ENCODE measurements at places on chromosomes 3 and 15. TPM values are rescaled to one million over a fixed set of nuclear protein-coding genes. Genes with fewer than 3 reads are reported as not detected.

DNA sequence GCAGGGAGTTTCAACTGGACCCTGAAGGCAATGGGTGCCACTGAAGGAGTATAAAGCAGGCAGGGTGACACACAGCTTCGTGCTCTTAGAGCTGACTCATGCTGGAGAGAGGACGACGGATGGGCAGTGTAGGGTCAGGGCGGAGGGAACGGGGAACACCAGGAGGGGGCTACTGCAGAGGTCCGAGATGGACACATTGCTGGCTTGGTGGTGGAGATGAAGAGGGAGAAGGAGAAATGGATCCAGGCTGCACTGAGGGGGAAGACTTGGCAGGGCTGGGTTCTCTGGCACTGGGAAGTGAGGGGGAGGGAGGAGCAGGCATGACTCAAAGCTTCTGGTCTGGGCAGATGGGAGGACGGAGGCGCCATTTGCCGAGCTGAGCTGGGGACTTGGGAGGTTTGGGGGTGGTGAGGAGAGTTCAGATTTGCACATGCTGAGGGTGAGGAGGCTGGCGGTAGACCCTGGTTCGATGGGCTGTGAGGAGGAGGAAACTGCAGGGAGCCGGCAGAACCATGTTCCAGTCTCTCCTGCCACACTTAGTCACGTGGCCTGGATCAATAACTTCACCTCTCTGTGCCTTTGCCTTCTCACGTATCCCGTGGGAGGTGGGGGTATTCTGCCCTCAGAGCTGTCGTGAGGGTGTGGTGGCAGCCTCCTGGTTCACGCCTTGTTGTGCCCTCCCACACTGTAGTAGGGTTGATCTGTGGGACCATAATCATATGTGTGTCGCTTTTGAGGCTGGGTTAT is 4.6 kb upstream of the KCTD6 start:
- no peaks in the 10 kb centered on the region for H3K36me3 ChIP-seq
- no peak overlapping the region for H3K4me3 ChIP-seq
- peaks cover 3% of the 10 kb centered on the region for H3K27me3 ChIP-seq

- H3K27ac ChIP-seq = peak overlapping the region; percentile 87
- H3K4me3 ChIP-seq = no peak overlapping the region
- H3K36me3 ChIP-seq = peaks cover 13% of the 10 kb centered on the region
- H3K27me3 ChIP-seq = no peaks in the 10 kb centered on the region
- H3K4me1 ChIP-seq = peaks cover 12% of the 10 kb centered on the region
Measured at GRCh38 chr15:43441316-43441715, 51.6 kb downstream of the TP53BP1 start.

- H3K27me3 ChIP-seq = no peaks in the 10 kb centered on the region
- H3K36me3 ChIP-seq = peaks cover 4% of the 10 kb centered on the region
- DNase-seq = no peak
- H3K4me1 ChIP-seq = peaks cover 12% of the 10 kb centered on the region
- no peak overlapping the region for H3K4me3 ChIP-seq
Measured at GRCh38 chr3:99895703-99896441, 78.2 kb downstream of the CMSS1 start.

GRCh38 chr3:21392526-21392925 is 358.5 kb downstream of the ZNF385D start:
- no peak overlapping the region for H3K4me3 ChIP-seq
- no peaks in the 10 kb centered on the region for H3K27me3 ChIP-seq
- no peak for DNase-seq
- no peaks in the 10 kb centered on the region for H3K4me1 ChIP-seq

The LRRIQ4 gene
- not detected for total RNA-seq

The XIRP1 gene
- total RNA-seq = 1.6 TPM

The MUC4 gene
- total RNA-seq = 0.24 TPM

The CLRN1 gene
- total RNA-seq = not detected

Measured in activated CD4-positive, alpha-beta memory T cell treated with anti-CD3 and anti-CD28 coated beads for 36 hours (primary cell).